ENCODE measurements at places on chromosomes 2 and 18.
A peak's percentile ranks its signal among the peaks of the same experiment; 100 is the strongest.

DNA sequence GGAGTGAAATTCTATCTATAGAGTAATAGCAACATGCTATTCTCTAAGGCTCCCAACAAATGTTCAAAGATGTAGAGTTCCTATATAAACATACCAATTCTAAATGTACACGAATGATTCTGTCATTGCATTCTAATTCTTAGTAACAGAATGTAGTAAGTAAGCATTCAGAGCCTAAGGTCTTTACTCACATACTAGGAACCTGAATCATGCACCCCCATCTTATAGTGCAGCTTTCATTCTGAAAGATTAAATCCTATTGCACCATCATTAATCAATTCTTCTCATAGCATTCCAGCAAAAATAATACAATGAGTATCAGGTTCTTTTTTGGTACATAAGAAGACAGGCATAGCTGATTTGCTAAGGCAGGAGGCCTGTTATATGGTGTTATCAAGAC is 230.0 kb downstream of the NCKAP5 start:
- DNase-seq = no peak

- no peak for DNase-seq
Observed at GRCh38 chr2:224195925-224196571, 157.0 kb upstream of the SERPINE2 start.

DNA sequence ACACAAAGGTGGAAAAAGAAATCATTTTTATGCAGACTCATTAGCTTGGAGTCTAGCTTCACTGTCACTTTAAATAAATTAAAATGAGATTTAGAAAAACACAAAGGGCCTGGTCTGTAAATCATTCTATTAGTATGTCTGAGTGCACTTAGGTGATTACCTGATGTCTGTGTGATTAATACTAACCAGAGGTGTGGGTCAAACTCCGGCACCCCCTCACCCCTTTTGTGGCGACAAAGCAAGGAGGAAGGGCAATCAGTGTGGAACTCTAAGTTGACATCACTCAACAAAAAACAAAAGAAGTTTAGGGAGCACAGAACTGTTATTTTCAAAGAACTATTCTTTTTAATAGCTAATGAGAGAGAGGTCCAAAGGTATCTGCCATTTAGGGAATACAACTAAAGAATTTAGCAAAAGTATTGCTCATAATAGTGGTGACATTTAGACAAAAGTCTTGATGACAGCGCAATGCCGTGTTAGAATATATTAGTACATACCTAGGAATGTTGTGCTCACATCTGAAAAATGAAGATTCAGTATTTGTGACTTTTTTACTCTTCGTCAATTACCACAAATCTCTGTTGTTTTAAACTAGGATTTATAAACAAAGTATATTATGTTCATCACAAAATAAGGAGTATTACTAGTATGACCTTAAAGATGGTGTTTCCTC is 66.3 kb downstream of the ZEB2 start:
- DNase-seq = no peak

- DNase-seq = no peak
Observed at GRCh38 chr2:42924418-42924886, 132.1 kb upstream of the HAAO start.

DNA sequence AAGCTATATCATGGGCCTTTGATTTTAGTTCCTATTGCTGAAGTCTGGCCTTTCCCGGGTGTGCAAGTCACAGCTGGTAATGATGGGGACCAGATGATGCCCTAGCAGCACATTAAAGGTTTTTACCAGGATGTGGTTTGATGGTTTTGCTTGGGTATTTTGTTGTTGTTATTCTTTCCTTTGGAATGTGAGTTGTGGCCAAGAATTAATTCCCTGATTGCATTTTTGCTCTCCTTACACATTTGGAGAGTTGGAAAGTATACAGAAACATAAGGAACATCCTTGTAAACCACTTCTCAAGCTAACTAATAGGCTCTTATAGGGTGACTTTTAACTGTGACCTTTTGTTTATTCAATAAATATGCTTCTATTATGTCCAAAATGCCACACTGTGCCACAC is 154.1 kb upstream of the MMADHC start:
- DNase-seq = no peak

- no peak for DNase-seq
Observed at GRCh38 chr18:50749421-50749820, 70.4 kb downstream of the MRO start.

DNA sequence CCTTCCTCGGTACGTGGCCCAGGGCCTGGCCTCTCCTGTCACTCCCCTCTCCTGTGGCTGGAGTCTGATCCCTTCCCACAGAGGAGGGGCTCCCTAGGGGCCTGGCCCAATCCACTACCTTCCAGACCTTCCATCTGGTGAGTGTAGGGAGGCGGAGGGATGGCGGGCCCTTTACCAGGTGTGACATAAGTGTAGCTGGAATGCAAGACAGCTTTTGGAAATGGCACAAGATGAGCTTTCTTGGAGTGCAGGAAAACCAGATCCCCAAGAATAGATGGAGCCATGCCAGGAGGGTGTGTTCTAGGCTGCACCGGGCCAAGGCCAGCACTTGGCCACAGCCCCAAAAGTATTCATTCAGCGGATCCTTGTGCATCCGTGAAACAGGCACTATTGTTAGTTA is 30.1 kb downstream of the IGFBP5 start:
- no peak for DNase-seq

DNA sequence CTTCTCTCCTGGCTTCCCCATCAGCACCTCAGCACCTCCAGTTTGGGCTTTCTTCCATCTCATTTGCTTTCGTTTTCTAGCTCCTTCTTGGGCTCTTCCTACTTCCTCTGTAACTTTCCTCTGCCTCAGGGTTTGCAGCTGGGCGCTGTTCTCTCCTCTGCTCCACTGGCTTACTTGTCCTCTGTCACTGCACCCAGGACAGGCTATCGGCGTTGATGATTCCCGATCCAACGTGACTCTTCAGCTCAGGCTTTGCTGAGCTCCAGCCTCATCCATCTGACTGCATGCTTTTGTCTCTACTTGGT is 362.4 kb downstream of the CYRIA start:
- no peak for DNase-seq

GRCh38 chr2:149221898-149222297 is 108.5 kb upstream of the LYPD6 start:
- no peak for DNase-seq

DNA sequence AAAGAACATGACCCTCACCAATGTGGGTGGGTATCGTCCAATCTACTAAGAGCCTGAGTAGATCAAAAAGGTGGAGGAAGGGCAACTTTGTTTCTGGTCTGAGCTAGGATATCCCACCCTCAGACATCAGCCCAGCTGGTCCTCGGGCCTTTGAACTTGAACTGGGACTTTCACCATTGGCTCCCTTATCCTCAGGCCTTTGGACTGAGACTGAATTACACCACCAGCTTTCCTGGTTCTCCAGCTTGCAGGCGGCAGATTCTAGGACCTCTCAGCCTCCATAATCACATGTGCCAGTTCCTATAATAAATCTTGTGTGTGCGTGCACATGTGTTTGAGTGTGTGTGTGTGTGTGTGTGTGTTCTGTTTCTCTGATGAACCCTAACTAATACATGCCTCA is 10.6 kb downstream of the MGAT4A start:
- no peak for DNase-seq

GRCh38 chr2:228038967-228039366 is 142.5 kb downstream of the SPHKAP start:
- DNase-seq = no peak

DNA sequence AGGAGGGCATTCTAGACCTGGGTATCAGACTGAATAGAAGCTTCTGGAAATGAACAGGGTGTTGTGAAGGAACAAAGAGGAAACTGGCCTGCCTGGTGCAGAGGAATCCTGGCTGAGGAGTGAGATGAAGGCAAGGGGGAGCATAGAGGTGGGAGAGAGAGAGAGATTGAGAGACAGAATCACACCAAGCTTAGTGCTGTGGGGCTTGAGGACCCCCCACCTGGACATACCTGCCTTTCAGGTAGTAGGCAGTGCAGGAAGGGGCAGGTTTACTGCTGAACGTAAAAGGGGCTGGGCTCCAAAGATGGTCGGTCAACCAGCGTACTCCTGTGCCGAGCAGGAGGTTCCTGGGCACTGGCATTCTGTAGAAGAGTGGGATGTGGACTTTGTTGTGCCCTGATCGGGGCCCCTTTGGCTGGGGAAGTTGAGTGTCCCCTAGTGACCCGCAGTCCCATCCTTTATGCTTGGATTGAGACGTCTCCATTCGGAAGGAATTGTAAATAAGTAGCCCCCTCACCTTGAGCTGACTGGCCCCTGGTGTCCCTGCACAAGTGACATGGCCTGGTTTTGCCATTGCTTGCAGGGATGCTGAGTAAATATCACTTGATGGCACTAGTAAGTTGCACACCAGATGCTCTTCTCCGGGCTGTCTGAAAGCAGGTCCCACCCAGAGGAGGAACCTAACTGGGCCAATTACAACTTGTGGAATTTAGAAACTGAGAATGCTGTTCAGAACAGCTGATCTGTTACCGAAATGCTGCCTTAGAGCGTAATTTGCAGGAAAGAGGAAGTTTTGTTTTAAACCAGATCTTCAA is 1.4 kb downstream of the UBE2F start:
- DNase-seq = peak; percentile 62

DNA sequence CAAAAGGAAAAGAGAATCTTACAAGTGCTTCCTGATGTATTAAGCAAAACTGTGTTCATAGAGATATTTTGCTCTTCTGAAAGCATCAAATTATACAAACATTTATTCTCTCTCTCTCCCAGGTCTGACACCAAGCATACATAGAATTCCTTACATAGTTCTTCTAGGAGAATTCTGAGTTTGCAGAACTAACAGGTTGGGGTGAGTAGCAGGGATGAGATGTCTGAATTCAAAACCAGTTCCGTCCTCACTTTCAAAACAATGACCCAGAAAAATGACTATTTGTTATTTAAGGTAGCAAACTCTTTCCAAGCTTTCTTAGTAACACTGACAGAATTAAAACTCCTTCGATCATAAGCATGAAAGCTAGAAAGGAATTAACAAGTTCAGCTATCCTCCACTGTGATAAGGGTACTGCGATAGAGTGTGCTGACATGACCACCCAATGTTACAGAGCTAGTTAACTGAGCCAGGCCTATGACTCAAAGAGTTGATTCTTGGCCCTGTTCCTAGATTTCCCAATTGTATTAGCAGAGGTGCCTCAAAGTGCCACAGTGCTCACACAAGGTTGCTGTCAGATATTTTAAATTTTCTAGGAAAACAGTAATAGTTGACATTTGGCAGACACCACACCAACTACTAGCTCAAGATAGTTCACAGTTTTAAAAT is 85.8 kb upstream of the SETBP1 start:
- no peak for DNase-seq

DNA sequence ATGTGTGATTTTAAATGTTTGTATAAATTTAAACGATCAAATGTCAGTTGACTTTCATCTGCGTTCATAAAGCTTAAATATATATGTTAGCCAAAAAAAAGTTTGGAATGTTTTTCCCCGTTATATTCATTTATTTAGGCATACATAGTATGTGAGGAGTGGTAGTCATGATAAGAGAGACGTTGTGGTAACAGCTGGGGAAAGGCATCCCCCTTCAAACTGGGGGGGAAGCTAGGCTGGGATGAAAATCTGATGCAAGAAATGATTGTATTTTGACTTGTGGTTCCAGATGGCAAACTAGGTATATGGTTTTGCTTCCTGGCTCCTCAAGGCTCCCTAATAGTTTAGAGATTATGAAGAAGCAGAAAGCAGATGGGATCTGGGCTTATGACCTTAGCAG is 30.1 kb downstream of the ITGA6 start:
- no peak for DNase-seq

GRCh38 chr2:209823484-209823883 is 51.9 kb downstream of the UNC80 start:
- DNase-seq = no peak

DNA sequence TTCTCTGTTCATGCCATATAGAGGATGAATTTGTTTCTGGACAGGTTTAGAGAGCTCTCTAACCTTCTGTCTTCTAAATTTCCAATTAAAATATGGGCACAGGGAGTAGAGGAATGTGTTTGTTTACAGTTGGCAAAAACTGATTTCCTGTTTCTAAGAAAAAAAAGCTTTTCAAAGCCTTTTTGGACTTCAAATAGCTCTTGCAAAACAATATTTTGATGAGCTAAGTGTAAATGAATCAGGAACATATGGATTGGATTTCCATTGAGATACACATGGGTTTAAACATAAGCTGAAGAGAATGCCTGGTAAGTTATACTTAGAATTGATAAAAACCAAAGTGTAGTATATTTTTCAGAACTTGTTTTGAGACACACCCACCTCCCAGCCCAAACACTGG is 677.5 kb downstream of the NYAP2 start:
- DNase-seq = no peak
